ENCODE measurements at places on chromosomes 5 and 9.

- no peak for DNase-seq
Measured at GRCh38 chr5:134638760-134639201, 6.2 kb upstream of the SAR1B start.

DNA sequence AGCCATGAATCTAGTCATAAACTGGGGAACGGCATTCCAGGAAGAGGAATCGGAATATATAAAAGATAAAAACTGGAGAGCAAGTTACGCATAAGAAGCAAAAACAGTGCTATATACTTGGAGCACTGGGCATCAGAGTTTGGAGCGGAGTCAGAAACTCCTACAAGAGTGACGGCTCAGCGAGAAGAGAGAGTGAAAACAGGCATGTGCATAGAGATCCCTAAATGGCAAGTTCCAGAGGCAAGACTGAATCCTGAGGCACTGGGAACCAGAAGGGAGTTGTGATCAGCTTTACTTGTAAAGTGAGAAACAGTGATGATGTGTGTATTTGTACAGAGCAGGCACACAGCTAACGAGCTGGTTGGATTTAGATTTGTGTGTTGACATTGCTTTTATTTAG lies 514.4 kb upstream of the TNC start:
- no peak for DNase-seq

- DNase-seq = peak; percentile 33
Measured at GRCh38 chr9:128103589-128103962, 24.0 kb downstream of the PTGES2 start.

DNA sequence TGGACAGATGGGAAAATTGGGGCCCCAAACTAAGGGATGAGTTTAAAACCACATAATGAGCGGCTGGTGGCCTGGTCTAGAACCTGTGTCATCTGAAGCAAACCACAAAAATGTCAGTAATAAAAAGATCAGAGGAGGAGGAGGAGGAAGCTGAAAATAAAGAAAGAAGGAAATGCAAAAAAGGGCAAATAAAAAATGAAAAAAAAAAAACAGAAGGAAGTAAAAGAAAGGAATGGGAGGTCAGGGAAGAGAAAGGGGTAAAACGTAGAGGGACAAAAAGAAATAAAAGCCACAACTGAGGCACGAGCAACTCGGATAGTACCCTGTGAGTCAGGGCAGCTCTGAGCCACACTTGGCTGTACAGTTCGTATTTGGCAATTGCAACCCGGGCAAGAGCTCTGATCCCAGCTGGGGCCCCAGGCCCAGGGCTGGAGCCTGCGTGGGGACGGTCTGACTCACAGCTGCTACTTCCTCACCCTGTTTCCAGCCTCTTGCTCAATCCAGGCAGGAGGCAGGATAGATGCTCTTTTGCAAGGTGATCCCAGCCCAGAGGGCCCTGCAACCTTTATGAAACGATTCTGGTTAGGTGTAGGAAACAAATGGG lies 137.9 kb upstream of the TRIM32 start:
- DNase-seq = no peak

- peak; percentile 46 for DNase-seq
Measured at GRCh38 chr9:86303316-86303975, 21.1 kb upstream of the ISCA1 start.

DNA sequence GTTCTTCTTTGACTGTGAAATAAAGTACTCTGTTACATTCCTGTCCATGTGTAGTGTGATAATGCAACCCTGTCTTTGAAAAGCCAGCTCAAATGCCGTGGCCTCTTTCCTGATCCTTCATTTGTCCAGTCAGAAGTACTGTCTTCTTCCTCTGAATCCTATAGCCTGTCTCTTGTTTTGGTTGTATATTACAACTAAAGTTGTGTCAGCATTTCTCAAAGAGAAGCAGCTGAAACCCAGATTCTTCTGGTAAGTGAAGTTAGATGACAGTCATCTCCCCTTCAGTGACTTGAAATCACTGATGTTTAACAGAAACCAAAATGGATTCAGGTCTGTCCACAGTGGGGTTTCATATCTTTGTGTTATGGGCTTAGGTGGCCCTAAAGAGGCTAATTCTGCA lies 196.2 kb downstream of the PCSK1 start:
- DNase-seq = no peak

All from activated CD4-positive, alpha-beta T cell treated with anti-CD3 and anti-CD28 coated beads, Interleukin-2, amount 50 U/mL, for 4 hours (primary cell).